ENCODE measurements at places on chromosomes 5 and 9.

GRCh38 chr5:40491644-40492043 is 188.1 kb upstream of the PTGER4 start:
- DNase-seq: no peak

- DNase-seq: no peak
Measured at GRCh38 chr9:86822006-86822801, 125.1 kb downstream of the GAS1 start.

DNA sequence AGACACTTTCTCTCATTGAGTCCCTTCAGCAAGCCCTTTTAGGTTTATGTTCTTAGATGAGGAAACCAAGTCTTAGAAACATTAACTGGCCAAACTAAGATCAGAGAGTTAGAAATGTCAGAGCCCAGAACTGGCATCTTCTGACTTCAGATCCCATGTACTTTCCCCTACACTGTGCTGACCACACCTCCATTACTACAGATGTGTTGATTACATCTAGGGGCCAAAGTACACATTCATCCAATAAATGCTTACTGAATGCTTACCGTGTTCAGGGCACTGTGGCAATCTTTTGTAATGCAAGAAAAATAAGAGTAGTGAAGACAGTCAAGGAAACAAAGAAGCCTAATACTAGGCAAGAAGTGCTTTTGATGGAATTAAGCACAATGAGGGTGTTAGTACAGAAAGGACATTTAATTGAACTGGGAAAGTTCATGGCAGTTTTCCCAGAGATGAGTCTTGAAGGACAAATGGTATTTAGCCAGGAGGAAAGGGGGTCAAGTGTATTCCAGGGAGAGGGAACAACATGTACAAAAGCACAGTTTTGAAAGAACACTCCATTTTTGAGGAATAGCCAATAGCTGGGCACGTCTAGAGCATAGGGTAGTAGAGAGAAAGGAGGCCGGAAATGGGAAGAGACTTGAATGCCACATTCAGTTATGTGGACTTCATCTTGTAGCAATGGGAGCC is 89.7 kb upstream of the CDKN2B start:
- no peak for DNase-seq

DNA sequence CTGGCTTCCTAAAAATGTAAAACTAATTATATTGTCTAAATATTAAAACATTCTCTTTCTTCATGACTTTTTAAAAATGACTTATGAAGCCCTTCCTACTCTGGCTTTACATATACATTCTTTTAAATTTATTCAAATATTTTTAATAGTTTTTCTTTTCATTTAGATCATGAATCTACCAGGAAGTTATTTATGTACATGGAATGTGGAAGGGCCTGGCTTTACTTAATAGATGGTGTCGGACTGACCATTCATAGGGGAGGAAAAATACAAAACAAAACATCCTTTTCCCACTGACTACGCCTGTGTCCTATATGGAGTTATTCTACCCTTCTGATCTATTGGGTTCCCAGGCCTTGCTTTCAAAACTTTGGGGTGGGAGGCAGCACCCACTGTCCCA is 129.8 kb downstream of the MACROH2A1 start:
- no peak for DNase-seq

- DNase-seq: no peak
Measured at GRCh38 chr9:92808726-92809451, 44.3 kb upstream of the BICD2 start.

DNA sequence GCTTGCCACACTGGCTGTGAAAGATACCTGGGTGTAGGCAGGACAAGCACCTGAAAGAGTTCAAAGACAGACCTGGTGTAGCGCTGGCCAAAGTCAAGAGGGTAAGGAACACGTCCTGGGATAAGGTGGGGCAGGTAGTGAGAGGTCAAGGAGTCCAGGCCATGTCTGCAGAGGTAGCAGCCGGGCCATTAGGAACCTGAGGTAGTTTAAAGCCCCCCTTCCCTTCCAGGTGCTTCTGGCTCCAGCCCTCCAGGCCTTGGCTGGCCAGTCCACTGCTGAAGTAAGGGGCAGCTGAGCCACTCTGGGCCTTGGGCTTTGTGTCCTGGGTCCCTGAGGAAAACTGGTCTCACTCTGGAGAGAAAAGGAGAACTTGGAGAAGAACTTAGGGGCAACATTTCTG is 13.9 kb upstream of the NR5A1 start:
- no peak for DNase-seq

- DNase-seq: no peak
Measured at GRCh38 chr9:121735065-121735792, 83.8 kb downstream of the DAB2IP start.

- no peak for DNase-seq
Measured at GRCh38 chr9:113373256-113373655, 3.5 kb downstream of the HDHD3 start.

GRCh38 chr9:131635285-131635684 is 90.0 kb downstream of the PRRT1B start:
- no peak for DNase-seq

GRCh38 chr5:90985341-90985740 is 397.8 kb downstream of the ARRDC3 start:
- DNase-seq: no peak

- DNase-seq: no peak
Measured at GRCh38 chr5:11023945-11024344, 262.9 kb upstream of the DAP start.

DNA sequence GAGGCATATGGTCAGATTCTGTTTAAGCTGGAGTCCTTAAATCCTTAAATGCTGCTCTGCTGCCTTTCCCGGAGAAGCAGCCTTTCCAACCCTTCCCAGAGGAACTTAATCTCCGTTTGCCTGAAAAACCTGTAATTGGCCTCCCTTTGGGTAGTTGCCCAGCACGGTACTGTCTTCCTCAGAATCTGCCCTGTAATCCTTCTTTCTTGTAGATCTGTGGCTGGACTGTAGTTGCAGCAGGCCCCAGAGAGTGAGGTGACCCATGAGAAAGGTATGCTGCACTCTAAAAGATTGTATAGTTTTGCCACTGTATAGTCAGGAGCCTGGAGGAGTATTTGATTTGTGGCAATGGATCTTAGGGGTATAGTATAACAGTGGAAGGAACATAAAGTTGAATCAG is 11.7 kb downstream of the SPIN1 start:
- DNase-seq: no peak

DNA sequence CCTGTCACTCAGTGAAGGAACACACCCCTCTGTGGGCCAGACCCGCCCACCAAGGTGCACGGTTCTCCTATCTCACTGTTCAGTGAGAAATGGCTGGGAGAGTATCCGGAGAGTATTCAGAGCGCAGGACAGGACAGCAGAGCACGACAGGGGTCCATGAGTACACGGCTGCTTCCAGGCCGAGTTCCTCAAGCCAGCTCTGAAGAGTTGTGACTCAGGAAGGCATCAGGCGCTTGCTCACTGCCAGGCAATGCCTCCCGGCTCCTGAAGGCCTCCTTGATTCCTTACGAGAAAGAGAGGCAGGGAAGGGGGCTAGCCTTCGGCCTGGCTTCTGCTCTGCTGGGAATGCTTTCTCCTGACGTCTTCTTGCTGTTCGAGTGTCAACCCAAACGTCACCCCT is 132.1 kb upstream of the PPP1R26 start:
- no peak for DNase-seq

Measured in activated naive CD4-positive, alpha-beta T cell (primary cell).